Foreskin fibroblast (primary cell): ENCODE measurements at places on chromosomes 13 and 19.

GRCh38 chr19:19540715-19541515 is 2.9 kb downstream of the CILP2 start:
- peak; percentile 41 for DNase-seq

GRCh38 chr19:3535981-3536380 is 3.0 kb upstream of the TEKTIP1 start:
- DNase-seq, result no peak

- DNase-seq, result no peak
Measured at GRCh38 chr13:110115591-110115990, 191.4 kb downstream of the COL4A1 start.

DNA sequence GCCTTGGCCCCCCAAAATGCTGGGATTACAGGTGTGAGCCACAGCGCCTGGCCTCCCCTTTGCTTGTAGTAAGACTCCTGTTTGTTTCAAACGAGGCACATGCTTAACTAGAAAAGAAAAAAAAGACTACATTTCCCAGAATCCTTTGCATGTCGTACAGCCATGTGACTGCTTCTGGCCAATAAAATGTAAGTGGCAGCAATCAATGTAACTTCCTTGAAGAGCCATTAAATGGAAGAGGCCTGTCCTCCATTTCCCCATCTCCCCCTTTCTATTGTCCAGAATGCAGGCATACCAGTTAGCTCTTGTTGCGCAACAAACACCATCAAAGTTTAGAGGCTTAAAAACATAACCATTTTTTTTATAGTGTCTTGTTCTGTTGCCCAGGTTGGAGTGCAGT is 10.4 kb upstream of the GPR32 start:
- DNase-seq, result peak; percentile 18

GRCh38 chr19:54462655-54463530 is 685 bp downstream of the LENG9 start:
- DNase-seq, result peak; percentile 65

DNA sequence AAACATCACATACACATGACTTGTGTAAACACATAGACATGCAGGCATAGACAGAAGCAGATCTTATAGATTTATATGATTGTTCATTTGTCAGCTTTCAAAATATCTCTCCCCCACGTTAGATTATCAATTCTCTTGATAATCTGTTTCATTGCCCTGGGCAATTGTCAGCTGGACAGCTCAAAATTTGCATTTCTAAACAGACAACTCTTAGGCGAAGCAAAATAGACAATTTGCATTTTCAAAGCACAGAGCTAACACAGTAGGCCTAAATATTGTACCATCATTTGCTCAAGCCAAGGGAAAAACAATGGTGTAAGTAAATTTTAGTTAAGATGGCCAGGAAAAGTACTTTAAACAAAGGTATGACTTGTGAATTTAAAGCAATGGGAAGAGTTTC is 24.0 kb upstream of the KBTBD6 start:
- no peak for DNase-seq
